Erythroblast (primary cell): ENCODE measurements at places on chromosomes 2 and 18.

- DNase-seq, result no peak
These were observed 23.1 kb upstream of the TNFAIP6 start for GRCh38 chr2:151334082-151334815.

DNA sequence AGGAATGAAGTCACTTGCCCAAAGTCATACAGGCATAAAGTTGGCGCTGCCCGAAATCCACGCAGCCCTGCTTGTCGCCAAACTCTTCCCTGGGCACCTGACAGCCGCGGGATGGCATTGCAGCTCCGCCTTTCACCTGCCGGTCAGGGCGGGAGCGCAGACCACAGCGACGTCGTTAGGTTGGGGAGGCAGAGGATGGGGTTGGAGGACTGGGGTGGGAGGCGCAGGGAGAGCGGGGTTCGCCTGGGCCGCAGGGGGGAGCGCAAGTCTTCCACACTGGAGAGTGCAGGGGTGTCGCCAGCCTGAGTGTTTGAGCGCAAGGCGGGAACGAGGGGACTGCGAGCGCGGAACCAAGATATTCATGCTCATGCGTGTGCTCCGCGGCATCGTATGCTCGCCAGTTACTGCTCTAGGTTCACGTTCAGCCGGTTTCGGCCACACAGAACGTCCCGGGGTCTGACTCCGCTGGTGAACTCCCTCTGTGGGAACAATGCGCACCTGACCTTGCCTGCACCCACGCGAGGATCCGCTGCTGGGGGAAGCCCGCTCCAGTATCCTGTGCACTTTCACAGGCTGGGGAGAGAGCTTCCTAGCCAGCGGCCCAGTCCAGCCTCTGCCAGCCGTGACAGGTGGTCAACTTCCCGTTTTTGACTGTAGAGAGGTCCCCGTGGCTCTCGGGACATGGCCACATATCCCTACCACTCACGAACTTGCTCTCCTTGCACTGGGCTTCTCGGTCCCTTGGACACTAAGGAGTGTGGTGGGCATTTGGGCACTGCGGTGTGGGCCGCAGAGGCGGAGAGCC lies 767 bp upstream of the NPPC start:
- DNase-seq, result peak; percentile 41

DNA sequence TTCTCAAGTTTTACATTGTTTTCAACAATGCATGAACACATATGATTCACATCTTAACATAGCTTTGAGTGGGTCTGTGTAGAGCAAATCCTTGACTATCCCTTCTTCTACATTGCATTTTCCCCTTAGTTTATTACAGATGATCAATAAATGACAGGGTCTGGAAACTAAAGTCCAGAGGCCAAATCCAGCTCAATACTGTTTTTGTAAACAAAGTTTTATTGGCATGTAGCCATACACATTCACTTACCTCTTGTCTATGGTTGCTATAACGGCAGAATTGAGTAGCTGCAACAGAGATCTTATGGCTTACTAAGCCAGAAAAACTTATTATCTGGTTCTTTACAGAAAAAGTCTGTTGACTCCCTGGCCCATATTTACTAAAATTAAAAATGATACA lies 12.8 kb downstream of the FANCL start:
- no peak for DNase-seq

DNA sequence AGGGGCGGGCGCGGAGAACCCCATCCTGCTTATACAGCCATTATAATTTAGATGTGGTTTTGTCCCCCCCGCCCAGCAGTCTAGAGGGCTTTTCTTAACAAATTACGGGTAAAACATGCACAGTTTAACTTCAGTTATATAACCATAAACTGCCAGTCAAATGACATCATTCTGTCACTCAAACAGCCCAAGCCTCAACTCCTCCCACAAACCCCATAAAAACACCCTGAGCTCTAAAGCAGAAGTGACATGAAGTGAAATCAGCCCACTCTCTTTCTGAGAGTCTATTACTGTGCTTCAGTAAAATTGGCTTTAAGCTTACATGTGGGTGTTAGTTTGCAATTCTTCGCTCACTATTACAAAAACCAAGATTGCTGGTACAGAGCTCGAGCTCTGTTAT lies 705.1 kb upstream of the GCFC2 start:
- DNase-seq, result no peak

DNA sequence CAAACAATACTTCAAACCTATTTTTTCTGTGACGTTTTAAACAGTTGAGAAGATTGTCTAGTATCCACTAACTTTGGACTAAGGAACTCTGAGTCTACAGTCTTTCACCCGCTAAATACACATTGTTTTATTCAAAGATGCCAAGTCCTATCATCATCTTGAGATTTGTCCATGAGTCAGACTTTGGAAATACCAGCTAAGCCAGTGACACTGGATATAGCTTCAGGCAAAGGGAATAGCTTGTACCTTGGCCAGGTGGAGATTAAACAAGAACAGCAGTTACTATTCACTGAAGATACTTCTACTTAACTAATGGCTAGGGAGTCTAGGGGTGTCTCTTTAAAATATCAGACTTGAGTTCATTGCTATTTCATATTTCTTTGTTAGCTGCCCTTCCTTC lies 137.5 kb downstream of the COMMD1 start:
- DNase-seq, result no peak

- no peak for DNase-seq
These were observed 502.8 kb upstream of the LRRTM4 start for GRCh38 chr2:78024996-78025395.

- DNase-seq, result peak; percentile 71
These were observed 145.0 kb downstream of the TTC27 start for GRCh38 chr2:32772638-32773447.

DNA sequence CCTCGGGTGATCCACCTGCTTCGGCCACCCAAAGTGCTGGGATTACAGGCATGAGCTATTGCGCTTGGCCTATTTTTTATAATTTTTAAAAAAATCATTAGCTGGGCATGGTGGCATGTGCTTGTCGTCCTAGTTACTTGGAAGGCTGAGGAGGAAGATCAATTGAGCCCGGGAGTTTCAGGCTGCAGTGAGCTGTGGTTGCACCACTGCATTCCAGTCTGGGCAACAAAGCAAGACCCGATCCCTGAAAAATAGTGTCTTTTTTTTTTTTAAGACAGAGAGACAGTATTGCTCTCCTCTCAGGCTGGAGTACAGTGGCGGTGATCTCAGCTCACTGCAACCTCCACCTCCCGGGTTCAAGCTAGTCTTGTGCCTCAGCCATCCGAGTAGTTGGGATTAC lies 4.8 kb downstream of the SSB start:
- DNase-seq, result no peak

DNA sequence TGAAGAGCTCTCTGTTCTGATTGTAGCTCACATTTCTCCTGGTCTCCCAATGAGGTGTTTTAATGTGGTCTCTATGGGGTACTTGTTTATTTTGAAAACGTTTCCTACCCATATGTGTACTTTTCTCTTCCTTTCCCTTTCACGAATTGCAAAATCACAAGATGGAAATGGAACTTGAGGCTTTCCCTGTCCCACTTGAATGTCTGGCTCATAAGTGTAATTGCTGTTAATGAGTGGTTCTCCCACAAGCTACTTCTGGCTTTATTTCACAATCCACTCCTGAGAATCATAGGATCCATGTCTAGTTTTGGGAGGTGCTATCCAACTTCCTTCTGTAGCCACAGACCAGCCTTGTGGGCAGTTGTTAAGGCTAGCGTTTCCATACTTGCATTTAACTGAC lies 81.1 kb upstream of the CAVIN2 start:
- no peak for DNase-seq

GRCh38 chr2:20618468-20618885 lies 32.4 kb downstream of the HS1BP3 start:
- no peak for DNase-seq

GRCh38 chr2:168694866-168695265 lies 107.6 kb upstream of the NOSTRIN start:
- no peak for DNase-seq

GRCh38 chr18:48670751-48671560 lies 132.1 kb downstream of the CTIF start:
- no peak for DNase-seq

DNA sequence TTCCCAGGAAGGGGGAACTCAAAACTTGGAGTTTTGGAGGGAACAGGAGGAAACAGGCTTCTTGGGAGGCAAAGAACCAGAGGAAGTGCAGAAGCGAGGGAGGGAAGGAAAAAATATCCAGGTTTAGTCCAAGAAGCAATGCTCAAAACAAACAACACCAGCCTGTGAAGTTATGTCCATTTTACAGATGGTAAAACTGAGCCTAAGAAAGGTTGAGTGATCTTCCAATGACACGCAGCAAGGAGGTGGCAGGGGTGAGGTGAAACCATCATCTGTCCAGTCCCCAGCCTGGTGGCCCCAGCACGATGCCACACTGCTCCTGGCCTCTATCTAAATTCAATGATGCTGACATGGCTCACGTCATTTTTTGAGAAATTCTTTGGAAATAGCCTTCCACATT lies 10.8 kb downstream of the DNMT3A start:
- DNase-seq, result no peak
